Ammon's horn (tissue), 1 donor: ENCODE measurements at places on chromosomes 1 and 21.

GRCh38 chr1:228794173-228794572 lies 58.9 kb downstream of the RHOU start:
- no peak for DNase-seq

GRCh38 chr1:70256664-70257063 lies 35.5 kb downstream of the SRSF11 start:
- DNase-seq = no peak

- DNase-seq = no peak
These were observed 322.1 kb upstream of the TMPRSS15 start for GRCh38 chr21:18725653-18726052.

DNA sequence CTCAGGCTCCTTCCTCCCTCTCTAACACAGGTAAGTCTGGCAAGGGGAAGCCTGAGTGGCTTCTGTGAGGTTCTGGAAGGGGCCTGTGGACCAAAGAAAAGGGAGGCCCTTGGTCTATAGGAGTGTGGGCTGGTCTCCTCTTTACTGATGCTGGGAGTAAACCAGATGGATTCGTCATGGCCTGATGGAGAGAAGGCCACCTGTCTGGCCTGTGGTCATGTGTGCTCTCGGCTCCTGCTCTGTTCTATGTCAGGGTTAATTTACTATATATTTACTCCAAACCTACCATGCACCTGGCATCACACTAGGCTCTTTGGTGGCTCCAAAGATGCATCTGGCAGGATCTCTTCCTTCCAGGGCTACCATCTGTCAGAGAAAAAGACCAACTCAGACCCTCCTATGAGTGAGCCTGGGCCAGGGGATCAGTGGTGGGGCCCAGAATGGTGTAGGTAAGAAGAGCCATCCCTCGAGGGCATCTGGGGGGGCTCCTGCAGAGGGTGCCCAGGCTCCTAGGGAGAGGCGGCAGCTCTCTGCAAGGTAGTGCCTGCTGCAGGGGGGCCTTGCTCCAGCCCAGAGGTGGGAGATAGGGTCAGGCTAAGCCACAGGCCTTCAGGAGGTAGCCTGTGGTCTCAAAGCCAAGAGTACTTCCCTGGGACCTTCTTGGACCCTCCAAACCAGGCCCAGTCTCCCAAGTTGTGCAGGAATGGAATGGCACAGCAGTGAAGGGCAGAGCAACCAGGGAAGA lies 68.2 kb upstream of the SELENON start:
- DNase-seq = no peak

GRCh38 chr1:205285381-205286101 lies 36.0 kb downstream of the NUAK2 start:
- no peak for DNase-seq

- DNase-seq = peak; percentile 8
These were observed 113.0 kb upstream of the RGS1 start for GRCh38 chr1:192462616-192463015.

DNA sequence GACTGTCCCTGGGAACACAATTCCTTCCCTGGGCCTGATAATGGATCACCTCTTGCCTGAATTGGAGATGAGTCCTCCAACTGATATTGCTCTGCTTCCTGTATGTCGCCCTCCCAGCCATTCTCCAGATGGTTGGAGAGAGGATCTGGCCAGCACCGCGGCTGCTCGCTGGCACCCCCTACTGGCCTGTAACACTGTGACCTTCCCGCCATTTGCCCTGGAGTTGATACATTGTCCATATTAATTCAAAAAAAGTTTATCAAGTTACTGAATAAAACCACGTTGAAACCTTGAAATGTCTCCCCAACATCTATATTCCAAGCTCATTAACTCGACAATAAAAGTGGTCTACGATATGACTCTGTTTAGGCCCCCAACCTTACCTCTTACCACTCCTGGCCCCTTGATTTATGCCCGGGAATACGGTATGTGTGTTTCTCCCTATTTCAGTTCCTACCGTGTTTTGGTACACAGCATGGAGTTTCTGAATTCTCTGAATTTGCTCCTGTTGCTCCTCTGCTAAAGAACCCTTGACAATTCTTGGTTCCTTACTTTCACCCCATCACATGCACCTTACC lies 241.8 kb upstream of the KIAA0040 start:
- no peak for DNase-seq

GRCh38 chr21:15282665-15283064 lies 217.9 kb upstream of the NRIP1 start:
- no peak for DNase-seq

DNA sequence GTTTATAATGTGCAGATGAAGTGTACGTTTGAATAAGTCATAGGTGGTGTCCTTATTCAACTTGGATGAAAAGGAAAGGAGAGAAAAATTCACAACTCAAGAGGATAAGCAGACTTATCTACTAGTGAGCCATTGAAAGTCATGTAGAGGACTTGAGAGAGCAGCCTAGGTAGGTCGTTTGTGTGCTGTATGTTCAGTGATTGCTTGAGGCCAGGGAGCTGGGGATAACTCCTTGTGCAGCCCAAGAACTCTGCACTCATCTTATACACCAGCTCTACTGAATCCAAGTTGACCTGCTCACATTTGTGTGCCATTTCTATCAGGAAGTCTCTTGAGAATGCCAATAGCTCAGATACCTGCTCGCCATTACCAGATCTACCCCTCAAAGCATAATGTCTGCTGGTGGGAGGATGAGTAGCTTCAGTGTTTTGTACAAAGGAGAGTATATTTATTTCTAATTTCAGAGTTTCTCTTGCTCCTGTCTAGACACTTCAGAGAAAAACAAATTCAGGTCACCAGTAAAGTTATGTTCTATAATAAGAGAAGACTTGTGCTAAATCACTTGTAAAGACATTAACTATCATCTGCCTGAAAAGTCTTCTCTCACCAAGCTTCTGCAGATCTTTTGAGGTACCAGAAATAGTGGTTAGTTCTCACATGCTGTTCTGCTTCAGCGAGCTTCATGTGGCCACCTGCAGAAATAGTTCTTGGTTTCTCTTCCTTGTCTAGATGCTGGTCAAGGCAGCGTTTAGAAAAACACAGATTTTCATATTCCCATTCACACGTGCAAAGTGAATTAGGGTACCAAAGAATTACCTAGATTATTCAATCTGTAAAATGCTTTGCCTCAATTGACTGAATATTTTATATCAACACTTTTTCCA lies 10.8 kb downstream of the S1PR1 start:
- DNase-seq = no peak

DNA sequence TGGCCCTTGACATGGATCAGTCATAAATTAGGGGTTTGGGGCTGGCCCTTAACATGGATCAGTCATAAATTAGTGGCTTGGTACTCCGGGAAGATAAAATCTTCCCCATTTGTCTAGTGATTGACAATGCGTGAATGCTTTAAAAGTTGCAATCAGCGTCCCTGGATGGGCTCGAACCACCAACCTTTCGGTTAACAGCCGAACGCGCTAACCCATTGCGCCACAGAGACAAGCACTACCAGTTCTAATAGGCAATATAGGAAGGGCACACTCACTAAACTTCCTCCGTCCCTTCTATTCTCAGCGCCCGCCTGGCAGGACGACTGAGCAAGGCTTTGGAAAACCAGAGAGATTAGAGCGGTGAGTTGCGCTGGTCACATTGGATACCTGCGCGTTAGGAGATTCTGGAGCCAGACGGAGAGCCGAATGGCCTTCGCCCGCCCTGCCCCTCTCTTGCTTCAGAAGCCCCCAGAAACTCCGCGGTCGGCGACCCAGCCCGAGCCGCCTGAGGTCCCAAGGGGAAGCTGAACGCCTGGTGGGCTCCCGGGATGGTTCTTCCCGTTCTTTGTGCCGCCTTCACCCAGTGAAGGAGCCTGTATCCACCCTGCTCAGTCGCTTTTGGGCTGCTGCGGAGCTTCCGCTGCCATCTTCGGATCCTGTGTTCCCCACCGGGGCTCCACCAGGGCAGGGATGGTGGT lies 235.9 kb downstream of the FAM72C start:
- peak; percentile 29 for DNase-seq

- DNase-seq = peak; percentile 89
These were observed 1.4 kb upstream of the PTPRF start for GRCh38 chr1:43529206-43529731.

GRCh38 chr1:150872572-150872971 lies 3.8 kb downstream of the ARNT start:
- DNase-seq = no peak

DNA sequence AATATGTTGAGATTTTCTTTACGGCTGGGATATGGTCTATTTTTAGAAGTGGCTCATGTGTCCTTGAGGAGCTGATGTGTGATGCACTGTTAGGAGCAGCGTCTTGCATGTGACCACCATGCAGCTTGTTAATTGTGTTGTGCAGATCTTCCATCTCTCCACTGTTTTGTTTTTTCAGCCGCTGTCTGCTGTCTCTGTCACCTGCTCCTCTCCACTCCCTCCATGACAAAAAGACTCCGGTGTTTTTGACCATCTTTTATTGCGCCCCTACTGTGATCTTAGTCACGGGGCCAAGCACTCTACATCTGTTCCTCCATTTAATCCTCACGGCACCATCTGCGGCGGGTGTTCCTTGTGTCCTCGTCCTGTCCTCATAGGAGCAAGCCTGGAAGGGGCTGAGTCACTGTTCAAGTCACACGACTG lies 51.8 kb downstream of the ADARB1 start:
- no peak for DNase-seq

GRCh38 chr1:217188280-217189237 lies 442.3 kb downstream of the GPATCH2 start:
- no peak for DNase-seq

GRCh38 chr1:15446212-15446611 lies 8.0 kb downstream of the CTRC start:
- DNase-seq = no peak

DNA sequence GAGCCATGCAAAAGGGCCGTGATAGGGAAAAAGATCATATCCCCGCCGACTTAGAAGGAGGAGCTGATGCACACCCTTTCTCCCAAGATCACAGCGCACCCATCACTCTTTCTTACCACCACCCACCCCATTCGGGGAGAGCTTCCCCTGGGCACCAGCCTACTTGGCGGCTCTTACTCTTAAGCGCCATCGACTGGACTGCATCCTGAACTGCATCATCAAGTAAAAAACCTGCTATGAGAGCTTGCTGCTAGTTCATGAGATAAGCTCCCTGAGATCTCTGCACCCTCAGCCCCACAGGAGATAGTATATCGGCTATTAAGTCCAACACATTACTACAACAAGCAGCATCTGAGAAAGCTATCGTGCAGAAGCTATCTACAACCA lies 125.1 kb downstream of the BARHL2 start:
- DNase-seq = no peak

- no peak for DNase-seq
These were observed 33.2 kb downstream of the RHOU start for GRCh38 chr1:228768355-228769000.

DNA sequence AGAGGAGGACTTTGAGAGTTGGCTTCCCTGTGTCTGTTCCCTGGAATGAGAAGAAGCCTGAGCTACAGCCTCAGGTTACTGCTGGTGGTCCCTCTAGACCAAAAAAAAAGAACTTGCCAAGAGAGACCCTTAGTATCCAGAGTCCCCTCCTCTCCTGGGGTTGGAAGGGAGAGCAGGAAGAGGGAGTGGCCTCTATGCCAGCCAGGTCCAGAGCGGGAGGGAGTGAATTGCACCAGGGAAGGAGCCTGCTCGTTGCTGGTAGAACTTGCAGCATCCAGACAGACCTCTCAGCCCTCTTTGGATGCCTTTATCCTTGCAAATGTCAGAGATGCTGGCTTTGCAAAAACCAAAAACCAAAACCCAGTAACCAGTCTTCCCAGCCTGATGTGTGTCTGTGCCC lies 491.3 kb upstream of the VAMP3 start:
- DNase-seq = no peak

GRCh38 chr1:113937146-113937545 lies 8.0 kb downstream of the HIPK1 start:
- no peak for DNase-seq

DNA sequence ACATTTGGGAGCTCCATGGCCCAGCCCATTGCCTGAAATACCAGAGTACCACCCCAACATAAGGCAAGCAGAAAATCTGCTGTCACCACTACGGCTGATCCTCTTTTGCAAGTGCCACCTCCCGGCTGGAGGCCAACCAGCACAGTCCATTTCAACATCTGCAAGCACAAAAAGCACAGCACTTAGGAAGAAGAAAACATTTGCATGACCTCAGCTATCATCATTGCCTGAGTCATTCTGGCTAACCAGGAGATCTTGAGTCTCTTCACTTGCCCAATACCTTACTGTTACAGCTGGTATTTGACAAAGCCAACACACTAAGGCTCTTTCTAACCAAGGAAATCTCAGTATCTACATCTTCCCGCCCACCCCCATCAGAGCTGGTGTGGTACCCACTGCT lies 55.9 kb downstream of the NEK7 start:
- no peak for DNase-seq

- no peak for DNase-seq
These were observed 156.9 kb upstream of the IGSF21 start for GRCh38 chr1:17950728-17951127.

GRCh38 chr1:12196641-12197482 lies 30.1 kb downstream of the TNFRSF1B start:
- DNase-seq = peak; percentile 65

GRCh38 chr1:41355356-41355755 lies 5.9 kb upstream of the FOXO6 start:
- DNase-seq = no peak

DNA sequence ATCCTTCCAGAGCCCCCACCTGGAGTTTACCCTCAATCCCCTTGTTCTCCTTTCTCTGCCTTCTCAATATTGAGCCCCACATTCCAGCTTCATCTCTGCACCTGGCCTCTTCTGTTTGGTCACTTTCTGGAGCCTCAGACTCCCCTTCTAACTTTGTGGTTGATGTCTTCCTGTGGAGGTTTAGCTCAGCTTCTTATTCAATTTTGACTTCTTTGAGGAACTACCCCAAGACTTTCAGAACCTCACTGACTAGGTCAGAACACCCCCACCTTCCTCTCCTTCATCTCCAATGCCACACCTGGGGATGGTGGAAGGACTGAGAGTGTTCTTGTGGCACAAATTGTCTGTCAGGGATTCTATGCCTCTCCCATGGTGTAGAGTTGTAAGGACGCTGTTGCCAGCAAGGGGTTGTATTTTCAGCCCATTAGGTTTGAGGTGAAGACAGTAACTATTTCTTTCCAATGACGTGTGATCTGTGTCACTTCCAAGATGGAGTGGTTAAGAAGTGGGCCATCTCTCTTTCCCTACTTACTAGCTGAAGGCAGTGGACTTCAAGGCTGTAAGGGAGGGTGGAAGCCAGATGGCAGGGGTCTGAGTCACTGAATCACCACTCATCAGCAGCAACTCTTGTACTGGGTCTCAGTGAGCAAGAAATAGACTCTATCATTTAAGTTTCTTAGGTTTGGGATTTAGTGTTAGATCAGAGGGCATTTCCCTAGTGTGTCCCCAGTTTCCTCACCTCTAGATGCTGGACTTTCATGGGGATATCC lies 80.6 kb downstream of the PAPPA2 start:
- no peak for DNase-seq

DNA sequence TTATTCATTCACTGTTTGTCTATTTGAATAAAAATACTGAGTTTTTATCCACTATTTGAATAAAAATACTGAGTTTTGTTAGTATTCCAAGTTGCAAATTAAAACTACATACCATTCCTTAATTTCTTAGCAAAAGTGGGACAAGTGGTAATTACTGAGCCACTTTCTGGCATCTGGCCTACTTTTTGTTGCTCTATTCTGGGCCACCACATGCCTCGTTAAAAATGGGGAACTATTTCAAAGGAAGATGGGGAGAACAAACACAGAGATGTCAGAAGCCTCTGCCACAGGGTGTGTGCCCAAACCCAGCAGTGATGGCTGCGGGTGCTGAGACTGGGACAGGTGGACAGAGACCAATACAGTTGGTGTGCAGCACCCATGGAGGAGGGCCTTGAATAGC lies 14.6 kb downstream of the PIGP start:
- DNase-seq = peak; percentile 48
